Gastroesophageal sphincter (tissue), 4 donors: ENCODE measurements at places on chromosomes 2 and 18. TPM values are rescaled to one million over a fixed set of nuclear protein-coding genes. Genes with fewer than 3 reads are reported as not detected.
A peak's percentile ranks its signal among the peaks of the same experiment; 100 is the strongest.

The CD207 gene
- not detected for total RNA-seq

The ACKR3 gene
- total RNA-seq = 39.6 TPM

The SRD5A2 gene
- total RNA-seq = not detected

- ATAC-seq = no peak
These were observed 71.9 kb downstream of the RNF152 start for GRCh38 chr18:61820882-61821281.

DNA sequence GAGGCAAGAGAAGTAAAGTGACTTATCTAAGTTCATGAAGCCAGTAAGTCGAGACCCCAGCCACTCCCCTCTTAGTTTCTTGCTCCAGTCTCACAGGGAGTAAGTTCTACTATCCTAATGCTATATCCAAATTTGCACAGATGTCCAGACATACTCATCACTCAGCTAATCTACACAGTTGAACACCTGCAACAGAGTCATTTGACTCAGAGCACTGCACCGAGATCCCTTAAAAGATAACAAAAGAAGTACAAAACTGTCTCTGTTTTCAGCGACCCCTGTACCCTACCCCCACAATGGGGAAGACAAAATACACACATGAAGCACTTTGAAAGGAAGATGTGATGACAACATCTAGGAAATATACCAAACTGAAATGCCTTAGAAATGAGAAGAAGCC lies 22.6 kb upstream of the CCDC141 start:
- no peak for ATAC-seq

DNA sequence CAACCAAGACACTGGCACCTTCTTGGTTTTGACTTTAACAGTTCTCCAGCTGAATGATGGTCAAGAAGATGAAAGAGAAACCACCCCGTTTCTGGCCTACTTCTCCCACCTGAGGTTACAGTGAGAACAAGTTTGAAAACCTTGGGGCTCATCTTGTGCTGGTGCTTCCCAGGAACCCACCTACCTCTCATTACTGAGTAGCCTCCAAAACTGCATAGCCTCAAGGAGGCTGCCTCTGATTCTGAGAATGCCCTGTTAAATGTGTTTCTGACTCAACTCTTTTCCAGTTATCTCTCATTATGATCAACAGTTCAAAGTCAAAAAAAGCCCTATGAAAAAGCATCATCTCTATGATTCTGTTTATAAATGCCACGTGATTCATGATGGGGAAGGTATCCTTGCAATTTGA lies 121.9 kb downstream of the CACNB4 start:
- no peak for ATAC-seq

DNA sequence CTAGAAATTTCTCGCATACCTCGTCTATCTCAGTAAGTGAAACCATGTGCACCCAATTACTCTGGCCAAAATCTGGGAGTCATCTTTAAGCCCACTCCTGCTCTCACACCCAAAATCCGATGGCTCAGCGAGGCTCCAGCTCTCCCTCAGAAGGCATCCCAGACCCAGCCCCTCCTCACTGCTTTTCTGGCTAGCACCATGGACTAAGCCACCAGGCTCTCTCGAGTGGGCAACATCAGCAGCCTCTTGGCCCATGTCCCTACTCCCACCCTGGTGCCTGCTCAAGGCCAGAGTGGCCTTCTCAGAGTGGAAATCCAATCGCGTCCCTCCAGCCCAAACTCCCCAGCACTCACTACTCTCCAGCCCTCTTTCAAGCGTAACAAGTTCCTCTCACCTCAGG lies 27.2 kb downstream of the TNS1 start:
- no peak for ATAC-seq

DNA sequence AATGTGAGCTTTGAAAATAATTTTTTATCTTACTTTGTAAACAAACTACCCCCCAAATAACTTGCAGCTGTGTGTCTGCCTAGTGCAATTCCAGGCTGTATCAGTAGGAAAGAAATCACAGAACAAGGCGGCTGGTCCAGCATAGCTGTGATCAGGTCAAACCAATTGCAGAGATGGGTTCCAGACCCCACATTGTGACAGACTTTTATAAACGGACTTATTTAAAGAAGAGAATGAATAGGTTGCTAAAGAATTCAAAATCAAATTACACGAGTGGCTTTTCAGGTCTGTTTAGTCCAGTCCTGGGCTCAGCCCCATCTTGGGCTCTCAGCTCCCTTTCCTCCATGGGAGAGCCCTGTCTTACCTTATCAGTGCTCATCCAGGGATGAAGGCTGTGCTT lies 11.1 kb downstream of the BMP10 start:
- ATAC-seq = no peak

DNA sequence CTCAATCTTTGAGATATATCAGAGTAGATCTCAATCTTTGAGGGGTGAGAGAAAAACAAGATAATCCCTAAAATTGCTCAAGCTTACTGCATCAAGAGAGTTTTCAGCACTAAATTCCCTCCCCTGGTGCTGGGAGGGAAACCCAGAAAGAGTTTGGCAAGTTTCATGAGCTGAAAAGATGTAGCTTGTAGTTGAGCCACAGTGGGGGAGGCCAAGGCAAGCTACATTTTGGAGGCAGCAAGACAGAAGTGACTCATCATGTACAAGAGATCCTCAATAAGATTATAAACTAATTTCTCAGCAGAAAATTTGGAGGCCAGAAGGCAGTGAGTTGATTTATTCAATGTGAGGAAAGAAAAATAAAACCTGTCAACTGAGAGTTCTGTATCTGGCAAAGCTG lies 308.2 kb downstream of the PIEZO2 start:
- peak; percentile 85 for ATAC-seq

DNA sequence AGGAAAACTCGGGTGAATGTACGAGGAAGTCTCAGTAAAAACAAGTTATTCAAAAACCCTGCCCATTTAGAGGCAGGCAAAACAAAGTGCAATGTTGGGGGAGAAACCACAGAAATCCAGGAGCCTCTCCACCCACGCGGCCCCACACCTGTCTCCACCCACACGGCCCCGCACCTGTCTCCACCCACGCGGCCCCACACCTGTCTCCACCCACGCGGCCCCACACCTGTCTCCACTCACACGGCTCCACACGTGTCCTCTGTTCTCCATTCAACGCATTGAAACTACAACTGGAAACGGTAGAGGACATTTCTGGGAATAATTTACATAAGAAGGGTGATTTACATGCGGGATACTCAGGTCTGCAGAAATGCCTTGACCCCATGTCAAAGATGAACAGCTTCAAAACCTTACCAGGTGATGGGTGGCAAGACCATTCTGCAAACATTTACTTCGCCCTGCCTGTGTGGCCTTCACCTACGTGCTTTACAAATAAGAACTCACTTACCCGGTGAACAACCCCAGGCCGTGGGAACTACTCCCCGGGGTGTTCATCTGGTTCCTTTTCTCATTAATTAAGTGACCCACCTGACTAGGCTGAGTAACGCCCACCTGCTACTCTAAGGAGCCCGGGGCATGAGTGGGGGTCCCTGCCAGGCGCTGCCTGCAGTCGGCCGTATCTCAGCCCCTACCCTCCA lies 100.4 kb downstream of the EIPR1 start:
- ATAC-seq = no peak

DNA sequence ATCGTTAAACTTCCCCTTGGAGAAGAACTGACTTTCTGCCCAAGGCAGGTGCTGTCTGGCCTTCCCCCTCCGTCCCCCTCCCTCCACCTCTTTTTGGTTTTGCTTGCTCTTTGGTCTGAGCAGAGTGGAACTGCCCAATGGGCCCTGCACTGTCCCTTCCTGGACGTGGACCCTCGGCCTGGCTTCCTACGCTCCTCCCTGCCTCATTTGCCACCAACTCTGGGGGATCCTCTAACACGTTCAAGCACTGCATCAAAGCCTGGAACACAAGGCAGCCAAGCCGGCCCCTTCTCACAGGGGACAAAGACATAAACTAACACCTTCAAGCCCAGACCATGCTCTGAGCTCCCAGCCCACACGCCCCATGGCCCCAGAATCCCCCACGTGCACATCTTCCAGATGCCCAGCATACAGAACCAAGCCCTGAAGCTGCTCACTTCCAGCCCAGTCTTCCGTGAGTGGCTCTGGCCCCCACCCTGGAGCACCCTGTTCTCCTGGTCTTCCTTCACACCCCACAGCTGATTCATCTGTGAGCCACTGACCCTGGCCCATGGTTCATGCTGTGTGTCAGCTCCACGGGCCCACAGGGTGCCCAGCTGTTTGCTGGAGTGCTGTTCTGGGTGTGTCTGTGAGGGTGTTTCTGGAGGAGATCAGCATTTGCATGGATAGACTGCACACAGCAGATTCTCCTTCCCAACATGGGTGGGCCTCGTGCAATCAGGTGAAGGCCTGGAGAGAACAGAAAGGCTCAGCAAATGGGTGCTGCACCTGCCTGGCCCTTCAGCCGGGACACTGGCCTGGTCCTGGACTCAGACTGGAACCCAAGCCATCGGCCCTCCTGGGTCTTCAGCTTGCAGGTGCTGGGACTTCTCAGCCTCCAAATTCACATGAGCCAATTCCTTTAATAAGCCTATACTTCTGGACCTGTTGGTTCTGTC lies 247.1 kb upstream of the SALL3 start:
- ATAC-seq = no peak

GRCh38 chr2:228629251-228629650 lies 447.8 kb upstream of the SPHKAP start:
- ATAC-seq = no peak

DNA sequence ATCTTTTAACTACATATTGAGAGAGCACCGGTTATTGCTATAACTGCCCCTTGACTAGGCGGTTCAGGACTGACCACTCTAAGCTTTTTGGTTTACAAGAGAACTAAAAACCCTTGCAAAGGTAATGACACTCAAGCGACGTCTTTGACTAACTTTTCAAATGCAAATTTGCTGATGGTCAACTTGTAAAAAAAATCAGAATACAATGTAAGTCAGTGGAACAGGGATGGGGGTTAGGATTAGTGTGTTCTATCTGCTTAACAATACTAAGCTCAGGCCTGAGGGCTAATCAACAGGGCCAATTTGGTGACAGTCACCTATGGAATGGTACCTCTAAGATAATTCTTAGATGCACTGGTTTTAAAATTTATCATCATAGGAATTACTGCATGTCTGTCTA lies 57.1 kb downstream of the ZAP70 start:
- ATAC-seq = no peak

GRCh38 chr2:237540823-237541222 lies 25.6 kb upstream of the PRLH start:
- peak; percentile 74 for ATAC-seq

DNA sequence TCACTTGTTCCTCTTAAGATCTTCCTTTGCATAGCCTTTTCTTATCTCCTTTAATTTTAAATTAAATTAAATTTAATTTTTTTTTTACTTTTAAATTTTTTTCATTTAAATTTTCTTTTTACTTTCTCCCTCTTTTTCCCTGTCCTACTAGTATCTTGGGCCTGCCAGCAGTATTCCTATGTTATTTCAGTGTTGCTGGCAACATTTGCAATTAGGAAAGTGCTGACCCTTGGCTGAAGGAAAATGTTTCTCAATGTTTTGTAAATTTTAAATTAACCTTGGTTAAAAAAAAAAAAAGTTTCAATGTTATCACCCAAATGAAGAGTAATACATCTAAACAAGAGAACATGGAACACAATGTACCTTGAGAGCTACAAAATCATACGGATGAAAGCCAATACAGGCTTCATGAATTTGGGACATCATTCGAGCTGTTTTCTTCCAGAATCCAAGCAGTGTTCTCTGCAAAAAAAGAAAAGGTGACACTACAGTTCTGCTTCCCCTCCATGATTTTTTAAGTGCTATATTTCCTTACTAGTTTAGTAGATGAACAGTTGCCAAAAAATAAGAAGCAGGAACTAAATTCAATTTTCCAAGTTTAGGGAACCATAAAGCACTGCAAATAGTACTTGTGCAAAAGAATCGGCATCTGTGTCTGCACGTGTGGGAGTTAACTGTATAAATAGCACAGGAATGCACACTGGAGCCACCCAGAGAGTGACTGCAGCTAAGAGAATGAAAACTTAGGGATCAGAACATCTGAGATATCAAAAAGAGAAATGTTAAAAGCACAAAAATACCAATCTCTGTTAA lies 55.8 kb downstream of the ICA1L start:
- peak; percentile 88 for ATAC-seq

DNA sequence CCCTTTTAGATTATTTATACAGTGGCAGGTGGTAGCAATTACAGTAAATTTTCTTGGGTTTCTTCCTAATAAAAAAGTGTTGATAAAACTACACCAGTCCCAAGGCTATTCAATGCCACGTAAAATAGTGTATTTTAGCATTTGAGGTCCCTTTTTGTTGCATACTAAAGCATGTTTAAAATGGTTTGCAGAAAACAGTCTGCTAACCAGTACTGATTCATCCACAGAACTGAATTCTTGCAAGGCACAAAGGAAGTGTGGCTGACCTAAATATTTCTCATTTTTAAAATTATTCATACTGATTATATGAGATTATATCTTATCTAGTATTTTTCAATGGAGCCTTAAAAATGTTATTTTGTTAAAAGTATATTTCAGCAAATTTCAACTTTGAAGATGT lies 98.1 kb downstream of the SMAD2 start:
- no peak for ATAC-seq

DNA sequence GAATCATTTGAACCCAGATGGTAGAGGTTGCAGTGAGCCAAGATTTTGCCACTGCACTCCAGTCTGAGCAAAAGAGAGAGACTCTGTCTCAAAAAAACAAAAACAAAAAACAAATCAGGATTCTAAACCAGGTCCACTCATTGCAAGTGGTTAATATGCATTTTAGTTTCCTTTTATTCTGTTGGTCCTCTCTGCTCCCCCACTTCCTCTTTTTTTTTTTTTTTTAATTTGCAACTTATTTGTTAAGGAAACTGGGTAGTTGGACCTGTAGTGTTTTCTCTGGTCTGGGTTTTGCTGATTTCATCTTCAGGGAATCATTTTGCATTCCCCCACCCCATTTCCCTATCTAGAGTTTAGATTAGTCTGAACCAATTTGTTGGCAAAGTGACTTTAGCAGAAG lies 14.0 kb downstream of the FER1L5 start:
- ATAC-seq = no peak

- no peak for ATAC-seq
These were observed 231.4 kb downstream of the LRRTM1 start for GRCh38 chr2:80073134-80073561.

DNA sequence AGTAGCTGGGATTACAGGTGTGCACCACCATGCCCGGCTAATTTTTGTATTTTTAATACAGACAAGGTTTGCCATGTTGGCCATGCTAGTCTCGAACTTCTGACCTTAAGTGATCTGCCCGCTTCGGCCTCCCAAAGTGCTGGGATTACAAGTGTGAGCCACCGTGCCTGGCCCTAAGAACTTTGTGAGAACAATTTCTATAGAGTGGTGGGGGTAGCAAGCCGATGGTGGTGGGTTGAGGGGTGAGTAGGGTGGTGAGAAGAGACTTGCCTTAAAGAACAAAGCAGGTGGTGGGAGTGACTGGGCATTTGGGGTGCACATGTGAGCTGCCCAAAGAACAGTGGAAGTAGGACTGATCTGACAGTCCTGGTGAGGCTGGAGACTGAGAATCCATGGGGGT lies 76.0 kb upstream of the ASB18 start:
- ATAC-seq = no peak

GRCh38 chr2:43174368-43174916 lies 52.0 kb downstream of the ZFP36L2 start:
- no peak for ATAC-seq

DNA sequence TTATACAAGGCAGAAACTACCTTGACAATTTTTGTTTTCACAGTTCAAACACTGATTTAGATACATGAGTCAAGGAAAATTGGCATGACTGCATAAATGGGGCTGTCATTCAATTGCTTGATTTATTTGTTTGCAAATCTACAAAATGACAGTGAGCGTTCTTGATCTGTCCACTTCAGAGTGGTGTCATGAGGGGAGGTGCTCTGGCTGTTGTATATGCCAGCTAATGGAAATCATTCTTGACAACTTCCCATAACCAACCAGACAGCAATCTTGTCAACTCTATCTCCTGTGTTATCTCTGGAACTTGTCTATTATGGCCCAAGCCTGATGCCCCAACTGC lies 120.6 kb upstream of the UGP2 start:
- ATAC-seq = no peak

- ATAC-seq = no peak
These were observed 58.7 kb upstream of the SLC66A3 start for GRCh38 chr2:11096591-11096990.
